ENCODE measurements at places on chromosomes 6 and 20. TPM values are rescaled to one million over a fixed set of nuclear protein-coding genes. Genes with fewer than 3 reads are reported as not detected.

GRCh38 chr6:120056085-120056484, 706.5 kb upstream of the MAN1A1 start:
- no peak for DNase-seq

DNA sequence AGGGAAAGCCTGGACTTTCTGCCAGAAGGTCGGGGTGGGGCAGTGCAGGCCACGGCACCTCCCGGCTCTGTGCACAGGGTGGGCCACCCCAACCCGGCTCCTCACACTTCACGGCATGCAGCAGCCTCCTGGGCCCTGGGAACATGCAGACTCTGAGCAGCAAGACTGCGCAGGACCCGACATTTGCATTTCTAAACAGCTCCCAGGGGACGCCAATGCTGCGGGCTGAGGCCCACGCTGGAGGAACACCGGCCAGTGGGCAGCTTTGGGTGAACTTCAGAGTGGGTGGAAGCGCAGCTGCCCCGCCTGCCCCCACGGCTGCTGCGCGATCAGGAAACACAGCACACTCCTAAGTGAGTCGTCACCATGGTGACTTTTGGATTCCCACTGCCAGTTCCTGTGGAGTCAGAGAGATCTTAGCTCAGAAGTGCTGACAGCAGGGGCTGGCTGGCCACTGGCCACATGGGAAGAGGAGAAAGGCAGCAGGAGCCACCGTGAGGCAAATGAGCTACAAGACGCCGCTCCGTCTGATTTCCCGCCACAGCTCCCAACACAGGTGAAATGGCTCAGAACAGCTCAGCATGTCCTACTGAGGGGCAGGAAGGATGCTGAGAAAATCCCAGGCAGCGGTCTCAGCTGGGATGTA, 52.1 kb downstream of the RNASET2 start:
- DNase-seq, result no peak

DNA sequence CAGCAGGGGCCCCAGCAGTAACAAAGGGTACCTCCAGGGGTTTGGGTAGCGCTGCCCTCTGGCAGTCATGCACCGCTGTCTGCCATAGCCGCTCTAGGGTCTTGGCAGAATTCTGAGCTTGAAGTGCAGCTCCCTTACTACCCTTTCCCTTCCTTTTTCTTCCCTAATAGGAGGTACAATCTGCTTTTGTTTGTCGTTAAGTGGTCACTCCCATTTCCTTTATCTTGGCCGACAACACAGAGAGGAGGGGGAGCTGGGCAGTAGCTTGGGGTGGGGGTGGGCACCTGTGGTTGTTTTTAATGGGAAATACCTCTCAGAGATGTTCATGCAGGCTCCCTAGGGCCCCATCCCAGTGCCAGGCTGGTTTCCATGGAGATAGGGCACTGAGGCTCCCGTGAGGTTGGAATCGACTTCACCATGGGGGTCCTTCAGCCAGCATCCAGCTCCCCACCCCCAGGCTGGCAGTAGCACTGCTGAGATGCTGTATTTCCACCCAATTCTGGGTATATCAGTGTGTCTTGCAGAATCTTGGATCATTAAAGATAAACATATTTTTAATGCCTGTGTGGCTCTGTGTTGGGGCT, 18.6 kb downstream of the CCDC167 start:
- no peak for DNase-seq

DNA sequence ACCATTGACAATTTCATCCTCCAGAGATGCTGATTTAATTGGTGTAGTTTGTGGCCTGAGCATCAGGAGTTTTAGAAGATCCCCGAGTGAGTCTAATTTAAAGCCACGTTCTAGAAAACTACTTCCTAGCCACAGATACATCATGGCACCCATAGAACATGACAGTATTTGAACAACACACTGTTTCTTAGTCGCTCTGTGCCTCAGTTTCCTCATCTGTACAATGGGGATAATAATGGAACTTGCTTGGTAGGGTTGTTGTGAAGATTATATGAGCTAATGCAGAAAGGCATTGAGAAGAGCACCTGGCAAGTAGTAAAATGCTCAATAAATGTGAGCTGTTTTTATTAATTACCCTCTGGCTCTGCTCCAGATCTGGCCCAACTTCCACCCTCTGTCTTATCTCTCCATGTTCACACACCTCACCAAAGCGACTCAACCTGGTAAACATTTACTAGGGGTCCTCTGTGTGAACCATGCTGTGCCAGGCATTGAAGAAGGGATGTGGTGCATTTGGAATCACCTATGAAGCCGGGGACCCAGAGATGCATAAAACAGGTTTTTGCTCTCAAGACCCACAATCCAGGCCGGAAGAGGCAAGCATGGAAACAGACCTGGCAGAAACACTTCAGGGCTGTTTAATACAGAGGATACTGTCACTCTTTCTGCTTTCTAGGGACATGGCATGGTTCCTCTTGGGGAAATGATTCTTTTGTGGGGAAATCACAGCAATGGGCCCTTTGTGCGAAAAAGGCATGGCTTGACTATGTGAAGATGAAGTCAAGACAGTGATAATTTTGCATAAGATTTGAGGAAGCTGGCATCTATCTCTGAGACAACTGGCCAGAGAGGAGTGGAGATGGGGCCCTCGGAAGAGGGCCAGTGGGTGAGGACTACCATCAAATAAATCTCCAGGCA, 16.2 kb upstream of the MRPS18A start:
- DNase-seq, result no peak

GRCh38 chr6:128172752-128173682, 272.2 kb upstream of the THEMIS start:
- no peak for DNase-seq

GRCh38 chr6:166836785-166837718, 119.3 kb downstream of the RNASET2 start:
- DNase-seq, result no peak

DNA sequence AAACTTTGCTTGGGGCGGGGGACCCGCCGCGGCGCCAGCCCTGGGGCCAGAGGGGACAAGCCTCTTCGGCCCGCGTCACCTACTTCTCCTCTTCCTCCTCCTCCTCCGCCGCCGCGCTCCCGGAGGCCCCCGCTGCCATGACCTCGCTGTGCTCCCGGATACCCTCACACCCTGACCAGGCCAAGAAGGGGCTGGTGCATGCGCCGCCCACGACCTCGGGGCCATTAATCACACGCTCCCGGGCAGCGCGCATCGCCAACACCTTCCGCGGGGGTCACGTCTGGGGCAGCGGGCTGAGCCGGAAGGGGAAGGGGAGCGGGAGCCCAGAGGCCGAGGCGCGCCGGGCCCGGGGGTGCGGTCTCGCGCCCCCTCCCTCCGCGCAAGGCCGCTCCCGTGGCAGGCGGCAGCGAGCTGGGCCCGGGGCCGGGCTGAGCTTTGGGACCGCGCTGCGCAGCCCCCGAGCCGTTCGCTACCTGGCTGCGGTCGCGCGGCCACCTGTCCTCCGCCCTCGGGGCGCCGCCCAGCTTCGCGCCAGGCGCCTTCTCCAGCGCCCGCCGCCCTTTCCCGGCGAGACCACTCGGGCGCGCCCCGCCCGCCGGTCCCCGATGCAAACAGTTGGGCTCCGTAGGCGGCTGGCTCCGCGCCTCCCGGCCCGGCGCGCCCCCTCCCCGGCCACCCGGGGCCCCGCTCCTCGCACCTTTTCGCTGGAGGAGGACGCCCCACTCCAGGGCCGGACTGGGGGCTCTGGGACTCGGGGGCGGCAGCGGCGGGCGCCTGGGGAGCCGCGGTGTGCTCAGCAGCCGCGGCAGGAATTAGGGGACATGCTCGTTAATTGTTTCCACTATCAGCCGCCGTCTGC, 575 bp upstream of the CNR1 start:
- no peak for DNase-seq

GRCh38 chr6:169536446-169537170, 165.2 kb downstream of the WDR27 start:
- no peak for DNase-seq

The CTCFL gene
- not detected for total RNA-seq

The CST4 gene
- total RNA-seq, result not detected

The PRPH2 gene
- 0.63 TPM for total RNA-seq

All from left ventricle myocardium inferior (tissue), 1 donor.